Activated CD8-positive, alpha-beta T cell treated with anti-CD3 and anti-CD28 coated beads for 36 hours (primary cell): ENCODE measurements at places on chromosomes 1 and 21.

GRCh38 chr1:14944471-14944985, 209.0 kb upstream of the TMEM51 start:
- no peak for DNase-seq

- no peak for DNase-seq
These were observed 249.1 kb downstream of the FOXD2 start for GRCh38 chr1:47686731-47687630.

DNA sequence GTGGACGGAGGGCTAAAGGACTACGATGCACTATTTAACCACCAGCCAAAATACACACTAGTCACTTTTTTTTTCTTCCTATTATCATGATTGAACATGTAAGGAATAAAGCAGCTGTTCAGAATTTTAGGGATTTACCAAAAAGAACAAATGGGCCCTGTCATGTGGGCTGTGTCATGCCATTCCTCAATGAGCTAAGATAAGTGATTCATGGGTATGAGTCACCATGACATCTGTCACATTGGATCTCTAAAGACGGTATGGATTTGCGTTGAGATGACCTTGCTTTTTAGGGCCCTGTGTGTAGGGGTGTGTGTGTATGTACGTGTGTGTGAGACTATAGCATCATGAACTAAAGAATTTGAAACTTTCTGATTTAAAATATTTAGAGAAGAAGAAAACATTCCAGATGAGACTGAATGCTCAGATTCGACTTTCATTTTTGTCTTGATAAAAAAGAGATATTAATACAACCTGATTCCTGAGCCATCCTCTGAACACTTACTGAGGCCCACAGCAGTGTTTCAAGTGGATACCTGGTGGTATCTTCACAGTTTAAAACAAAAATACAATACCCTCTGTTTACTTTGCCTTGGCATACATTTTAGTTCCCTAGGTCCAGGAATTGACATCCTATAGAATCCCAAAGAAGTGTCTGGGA, 246.1 kb upstream of the DUSP10 start:
- no peak for DNase-seq

DNA sequence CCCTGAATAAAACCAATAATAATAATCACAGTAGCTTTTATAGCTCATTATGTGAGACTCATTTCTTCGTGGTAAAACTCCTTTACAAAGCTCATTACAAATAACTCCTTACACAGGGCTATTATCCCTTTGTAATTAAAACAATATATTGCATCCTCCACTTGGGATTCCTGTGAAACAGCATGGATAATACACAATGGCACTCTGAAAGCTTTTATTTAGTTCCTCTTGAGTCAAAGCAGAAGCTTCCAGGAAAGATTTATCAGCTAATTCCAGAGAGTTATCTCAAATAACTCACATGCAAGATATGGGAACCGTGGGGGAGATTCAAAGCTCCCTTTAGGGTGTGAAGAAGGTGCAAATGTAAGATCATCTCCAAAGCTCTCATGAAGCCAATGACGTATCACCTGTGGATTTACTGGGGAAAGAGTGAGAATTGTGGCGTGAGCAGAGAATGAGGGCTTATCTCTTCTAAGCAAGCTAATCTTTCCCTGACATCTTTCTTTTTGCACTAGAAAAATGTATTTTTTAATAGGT, 60.4 kb upstream of the GJA5 start:
- DNase-seq = no peak

- DNase-seq = no peak
These were observed 649.6 kb upstream of the PTBP2 start for GRCh38 chr1:96072021-96072420.

- DNase-seq = no peak
These were observed 91.8 kb downstream of the ZZZ3 start for GRCh38 chr1:77590651-77591050.

DNA sequence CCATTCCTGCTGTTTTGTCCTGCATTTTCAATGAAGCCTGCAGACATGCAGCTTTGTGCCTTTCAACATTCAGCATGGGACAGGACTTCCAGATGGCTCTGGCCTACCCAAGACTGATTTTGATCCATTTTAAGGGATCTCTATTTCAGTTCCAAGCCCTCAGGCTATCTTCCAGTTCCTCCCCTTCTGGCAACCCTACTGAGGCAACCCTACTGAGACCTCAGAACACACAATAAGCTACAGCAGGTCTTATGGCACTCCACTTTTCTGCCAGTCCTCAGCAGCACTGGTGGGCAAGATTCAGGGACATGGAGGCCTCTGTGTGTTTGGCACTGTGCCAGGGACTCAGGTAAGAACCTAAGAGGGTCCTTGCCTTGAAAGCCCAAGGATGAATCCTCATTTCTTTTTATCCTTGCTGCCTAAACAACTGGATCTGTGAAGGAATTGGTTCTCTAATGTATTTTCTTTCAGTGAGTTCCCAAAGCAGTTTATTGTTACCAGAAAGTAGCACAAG, 50.7 kb downstream of the MAB21L3 start:
- no peak for DNase-seq

GRCh38 chr1:10308001-10308400, 90.9 kb upstream of the PGD start:
- peak; percentile 27 for DNase-seq

GRCh38 chr1:19317126-19317910, 5.2 kb downstream of the SLC66A1 start:
- DNase-seq = no peak

- DNase-seq = peak; percentile 34
These were observed 3.6 kb upstream of the MAN1A2 start for GRCh38 chr1:117363571-117364048.

DNA sequence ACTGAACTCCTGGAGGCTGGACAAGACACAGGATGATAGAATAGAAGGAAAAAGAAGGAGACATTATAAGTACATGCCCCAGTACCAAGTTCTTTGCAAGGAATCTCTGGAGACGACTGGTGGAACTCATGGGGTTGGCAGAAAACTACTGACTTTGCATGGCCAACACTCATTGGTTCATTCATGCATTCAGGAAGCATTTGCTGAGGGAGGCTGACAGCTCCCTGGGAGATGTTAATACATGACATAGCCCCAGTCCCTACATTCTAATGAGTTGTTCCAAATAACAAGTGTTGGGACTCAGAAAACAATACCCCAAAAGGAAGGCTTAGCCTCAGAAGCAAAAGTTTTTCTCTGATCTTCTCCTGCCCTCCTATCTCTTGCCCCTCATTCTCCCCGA, 172.8 kb upstream of the IRF2BP2 start:
- DNase-seq = no peak
